ENCODE measurements at places on chromosomes 12 and 14.

GRCh38 chr14:79916281-79916680 is 295.0 kb downstream of the DIO2 start:
- DNase-seq: no peak

- no peak for DNase-seq
These were observed 5.3 kb upstream of the PLEKHG3 start for GRCh38 chr14:64698903-64699302.

GRCh38 chr12:15469356-15469755 is 147.0 kb downstream of the PTPRO start:
- no peak for DNase-seq

DNA sequence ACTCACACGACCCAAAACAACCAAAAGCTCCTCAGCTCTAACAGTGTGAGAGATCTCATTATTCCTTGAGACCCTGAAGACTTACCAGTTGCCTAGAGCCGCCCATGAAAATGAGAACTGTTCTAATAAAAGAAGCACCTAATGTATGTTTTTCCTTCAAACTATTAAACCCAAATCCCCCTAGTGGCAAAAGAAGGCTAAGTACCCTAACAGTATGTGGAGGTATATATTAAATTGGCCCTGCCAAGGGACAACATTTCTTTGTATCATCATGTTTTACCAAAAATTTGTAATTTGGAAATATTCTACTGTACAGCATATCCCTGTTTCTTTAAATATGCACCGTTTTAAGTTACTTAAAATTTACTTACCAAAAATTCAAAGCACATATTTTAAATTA is 38.0 kb upstream of the PPFIA2 start:
- DNase-seq: no peak

DNA sequence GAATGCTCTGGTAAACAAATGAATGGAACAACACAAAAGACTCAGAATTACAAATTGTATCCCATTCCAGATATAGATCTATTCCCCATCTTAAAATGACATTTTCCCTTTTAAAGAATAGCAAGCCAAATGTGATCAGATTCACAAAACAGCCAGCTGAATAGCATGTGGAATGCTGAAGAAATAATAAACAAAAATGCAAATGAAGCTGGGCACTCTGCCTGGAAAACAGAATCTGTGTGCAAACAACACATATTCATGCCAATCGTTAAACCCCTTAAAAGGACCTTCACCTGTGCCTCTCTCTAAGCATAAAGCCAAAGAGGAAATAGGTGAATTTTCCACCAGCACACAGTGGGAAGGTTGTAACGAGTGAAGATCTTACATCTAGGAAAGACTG is 67.9 kb upstream of the PDZRN4 start:
- DNase-seq: no peak

DNA sequence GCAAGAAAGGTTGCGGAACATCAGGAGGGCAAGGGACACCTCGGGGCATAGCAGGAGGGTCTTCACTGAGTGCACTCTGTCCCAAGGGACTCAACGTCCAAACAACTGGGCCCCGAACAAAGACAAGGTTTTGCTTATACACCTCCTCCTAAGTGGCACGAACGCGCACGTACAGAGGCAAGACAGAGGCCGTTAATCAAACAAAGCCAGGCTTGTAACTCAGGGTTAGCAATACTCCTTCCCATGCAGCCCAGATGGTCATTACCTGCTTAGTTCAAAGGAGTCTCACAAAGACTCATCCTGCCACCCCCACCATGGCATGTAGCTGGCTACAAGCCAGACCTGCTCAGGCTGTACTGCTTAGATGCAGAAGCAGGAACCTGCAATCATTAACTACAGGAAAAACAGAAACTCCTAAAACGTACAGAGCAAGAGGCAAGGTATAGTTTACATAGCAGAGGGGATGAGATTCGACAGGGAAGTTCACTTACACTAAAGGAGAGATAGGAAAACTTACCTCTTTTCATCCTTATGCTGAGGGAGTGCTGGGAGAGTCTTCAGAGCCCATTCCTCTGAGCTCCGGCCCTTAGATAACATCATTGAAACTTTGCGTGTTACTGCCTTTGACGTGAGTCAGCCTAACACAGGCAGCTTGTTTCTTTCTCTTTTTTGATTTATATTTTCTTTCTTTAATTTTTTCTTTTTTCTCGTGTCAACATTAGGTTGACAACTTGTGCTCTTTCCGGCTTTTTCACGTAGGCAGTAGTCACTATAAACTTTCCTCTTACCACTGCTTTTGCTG is 1319.1 kb downstream of the TMEM121 start:
- DNase-seq: no peak

DNA sequence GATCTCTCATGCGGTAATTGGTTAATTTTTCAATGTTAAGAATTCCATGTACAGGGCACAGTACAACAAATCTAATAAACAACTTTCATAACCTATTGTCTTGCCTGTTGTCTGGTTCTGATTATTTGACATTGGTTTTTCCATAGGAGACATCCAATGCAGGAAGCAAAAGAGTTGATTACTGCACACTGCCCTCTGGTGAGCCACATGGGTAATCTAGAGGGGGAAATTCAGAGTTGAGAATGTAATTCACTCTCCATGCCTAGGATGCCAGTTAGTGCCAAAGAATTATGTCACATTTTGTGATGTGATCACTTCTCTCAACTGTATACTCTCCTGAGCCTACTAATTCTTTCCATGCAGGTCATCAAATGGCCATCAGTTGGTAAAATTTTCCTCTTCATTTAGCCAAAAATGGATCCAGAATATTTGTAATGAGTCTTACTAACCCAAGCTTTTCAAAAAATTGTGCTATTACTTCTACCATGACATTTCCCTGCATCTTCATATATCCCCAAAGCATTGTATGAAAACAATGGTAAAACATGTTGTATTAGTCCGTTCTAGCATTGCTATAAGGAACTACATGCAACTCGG is 17.7 kb upstream of the CCDC91 start:
- peak; percentile 8 for DNase-seq

GRCh38 chr14:103127861-103128598 is 4.8 kb downstream of the TNFAIP2 start:
- no peak for DNase-seq

DNA sequence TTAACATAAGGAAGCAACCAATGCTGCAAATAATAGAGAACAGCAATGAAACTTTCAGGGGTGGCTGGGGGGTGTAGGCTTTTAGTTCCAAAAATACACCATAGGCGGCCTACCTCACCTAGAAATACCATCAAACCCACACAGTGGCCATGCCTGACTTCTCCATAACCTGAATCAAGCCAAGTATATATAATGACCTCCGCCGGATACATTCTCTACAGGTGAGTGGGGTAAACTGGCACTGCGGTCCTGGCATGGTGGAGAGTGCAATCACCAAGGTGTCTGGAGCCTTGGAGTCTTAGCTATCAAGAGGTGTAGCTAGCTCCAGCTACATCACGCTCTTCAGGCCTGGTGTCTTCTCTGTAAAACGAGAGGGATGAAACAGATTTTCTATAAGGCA is 1.2 kb downstream of the ZBTB25 start:
- DNase-seq: no peak

DNA sequence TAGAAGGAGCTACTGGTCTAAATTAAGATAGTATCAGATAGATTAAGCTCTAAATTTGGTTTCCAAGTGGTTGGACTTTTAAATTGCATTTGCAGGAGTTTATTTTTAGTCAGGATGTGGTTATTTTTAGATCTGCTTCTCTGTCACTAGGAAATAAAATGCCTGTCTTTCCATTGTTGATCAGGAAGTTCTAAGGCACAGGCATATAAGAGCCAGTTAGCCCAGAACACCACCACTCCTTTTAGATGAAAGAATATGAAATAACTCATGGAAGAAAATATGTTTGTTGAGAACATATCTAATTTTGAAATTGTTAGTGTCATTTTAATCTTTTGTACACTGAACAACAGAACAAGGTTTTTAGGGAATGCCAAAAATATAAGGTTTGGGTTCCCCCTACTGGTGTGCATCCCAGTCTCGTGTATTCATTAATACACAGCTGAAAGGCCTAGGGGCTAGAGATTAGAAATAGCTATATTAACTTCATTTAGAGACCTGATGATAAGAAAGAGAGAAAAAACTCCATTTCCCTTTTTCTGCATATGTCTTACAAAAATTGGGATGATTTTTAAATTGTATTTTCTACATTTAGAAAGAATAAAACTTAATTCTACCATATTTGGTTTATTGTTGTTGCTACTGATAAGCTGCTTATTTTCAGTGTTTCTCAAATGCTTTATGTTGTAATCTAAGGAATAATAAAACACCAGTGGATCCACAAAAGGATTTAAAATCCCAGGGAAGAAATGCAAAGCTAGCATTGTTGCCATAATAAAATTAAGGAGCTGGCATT is 67.2 kb downstream of the RIC8B start:
- peak; percentile 11 for DNase-seq

GRCh38 chr14:100062590-100062989 is 2.6 kb upstream of the EVL start:
- DNase-seq: no peak
